ENCODE measurements at places on chromosomes 16 and 17.

DNA sequence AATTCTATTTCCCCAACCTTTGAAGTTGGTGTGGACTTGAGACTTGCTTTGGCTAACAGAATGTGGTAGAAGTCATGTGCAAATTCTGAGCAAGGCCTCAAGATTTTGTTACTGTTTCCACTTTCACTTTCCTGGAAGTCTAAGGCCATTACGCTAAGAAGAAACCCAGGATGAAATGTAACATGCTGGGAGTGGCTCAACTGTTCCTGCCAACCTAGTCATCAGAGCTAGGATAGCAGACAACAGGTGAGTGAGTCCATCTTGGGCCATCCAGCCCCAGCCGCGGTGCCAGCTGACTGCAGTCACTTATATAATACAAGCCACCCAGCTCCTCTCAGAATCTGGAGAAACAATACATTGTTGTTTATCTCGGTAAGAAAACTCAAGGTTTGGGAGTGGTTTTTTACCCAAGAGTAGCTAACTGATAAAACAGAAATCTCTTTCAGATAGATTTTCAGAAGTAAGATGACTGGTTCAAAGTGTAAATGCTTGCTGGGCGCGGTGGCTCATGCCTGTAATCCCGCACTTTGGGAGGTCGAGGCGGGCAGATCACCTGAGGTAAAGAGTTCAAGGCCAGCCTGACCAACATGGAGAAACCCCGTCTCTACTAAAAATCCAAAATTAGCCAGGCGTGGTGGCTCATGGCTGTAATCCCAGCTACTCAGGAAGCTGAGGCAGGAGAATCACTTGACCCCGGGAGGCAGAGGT is 10.7 kb upstream of the STX4 start:
- no peak for DNase-seq

DNA sequence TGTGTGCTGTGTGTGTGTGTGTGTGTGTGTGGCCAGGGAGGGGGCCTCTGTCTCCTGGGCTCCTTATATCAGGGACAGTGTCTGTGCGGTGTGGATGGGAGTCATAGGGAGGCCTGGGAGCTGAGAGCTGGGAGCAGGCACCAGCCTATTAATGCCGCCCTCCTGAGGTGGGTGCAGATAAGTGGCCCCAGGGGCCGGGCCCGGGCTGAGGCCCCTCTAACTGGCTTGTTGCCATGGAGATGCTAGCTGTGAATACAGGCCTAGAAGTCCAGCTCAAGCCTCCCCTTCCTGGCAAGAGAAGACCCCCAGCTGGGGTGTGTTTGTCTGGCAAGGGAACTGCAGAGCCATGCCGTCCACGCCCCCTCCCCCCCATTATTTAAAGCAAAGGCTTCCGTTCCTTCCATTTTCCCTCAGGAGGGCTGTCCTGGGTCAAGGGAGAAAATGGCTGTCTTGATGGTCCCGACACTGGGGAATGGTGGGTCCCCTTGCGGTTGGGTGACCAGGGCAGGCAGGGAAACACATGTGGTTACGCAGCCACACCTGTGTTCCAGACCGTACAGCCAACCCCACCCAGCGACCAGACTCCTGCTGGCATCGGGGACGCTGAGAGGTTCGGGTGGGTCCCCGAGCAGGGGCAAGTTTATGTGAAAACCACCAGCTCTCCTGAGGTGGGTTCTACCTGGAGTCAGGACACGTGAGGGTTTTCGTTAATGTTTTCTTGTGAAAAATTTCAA is 141.1 kb downstream of the MRM1 start:
- no peak for DNase-seq

GRCh38 chr17:58702708-58703107 is 10.3 kb downstream of the RAD51C start:
- DNase-seq = no peak

DNA sequence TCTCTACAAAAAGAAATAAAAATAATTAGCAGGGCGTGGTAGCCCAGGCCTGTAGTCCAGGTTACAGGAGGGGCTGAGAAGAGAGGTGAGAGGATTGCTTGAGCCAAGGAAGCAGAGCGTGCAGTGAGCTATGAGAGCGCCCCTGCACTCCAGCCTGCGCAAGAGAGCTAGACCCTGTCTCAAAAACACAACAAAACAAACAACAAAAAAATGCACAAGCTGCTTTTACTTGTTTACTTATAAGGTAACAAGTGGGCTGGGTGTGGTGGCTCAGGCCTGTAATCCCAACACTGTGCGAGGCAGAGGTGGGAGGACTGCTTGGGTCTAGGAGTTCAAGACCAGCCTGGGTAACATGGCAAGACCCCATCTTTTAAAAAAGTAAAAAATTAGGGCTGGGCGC is 1.7 kb downstream of the CYTH1 start:
- DNase-seq = no peak

DNA sequence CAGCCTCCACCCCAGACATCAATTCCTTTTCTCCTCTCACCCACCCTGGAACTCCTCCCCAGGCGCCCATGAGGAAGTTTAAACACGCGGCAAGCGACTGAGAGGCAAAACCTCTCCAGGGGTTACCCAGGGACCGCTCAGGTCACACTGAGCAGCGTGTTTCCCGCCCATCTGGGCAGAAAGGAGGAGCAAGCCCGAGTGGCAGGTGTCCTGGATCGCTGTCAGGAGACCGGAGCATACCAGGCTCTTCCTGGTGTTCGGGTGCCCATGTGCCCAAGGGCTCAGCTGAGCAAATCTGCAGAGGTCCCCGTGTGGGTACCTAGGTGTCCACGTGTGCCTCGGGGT is 491 bp downstream of the SLC25A19 start:
- DNase-seq = peak; percentile 85

DNA sequence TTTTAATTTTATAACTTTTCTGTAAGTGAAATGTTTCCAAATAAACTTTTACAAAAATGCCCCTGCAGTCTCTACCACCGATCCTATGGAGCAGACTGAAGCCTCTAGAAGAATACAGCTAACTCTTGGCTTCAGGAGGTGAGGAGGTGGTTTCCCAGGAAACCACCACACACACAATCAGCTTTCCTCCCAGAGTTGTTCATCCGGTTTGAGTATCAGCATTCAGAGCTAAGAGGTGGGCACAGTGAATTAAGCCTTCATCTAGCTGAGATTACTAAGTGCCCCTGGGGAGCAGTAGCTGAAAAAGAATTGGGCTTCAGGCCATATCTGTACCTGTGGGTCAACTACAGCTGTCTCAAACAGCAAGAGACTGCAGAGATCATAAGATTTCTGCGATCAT is 139.7 kb downstream of the AATF start:
- DNase-seq = peak; percentile 28

DNA sequence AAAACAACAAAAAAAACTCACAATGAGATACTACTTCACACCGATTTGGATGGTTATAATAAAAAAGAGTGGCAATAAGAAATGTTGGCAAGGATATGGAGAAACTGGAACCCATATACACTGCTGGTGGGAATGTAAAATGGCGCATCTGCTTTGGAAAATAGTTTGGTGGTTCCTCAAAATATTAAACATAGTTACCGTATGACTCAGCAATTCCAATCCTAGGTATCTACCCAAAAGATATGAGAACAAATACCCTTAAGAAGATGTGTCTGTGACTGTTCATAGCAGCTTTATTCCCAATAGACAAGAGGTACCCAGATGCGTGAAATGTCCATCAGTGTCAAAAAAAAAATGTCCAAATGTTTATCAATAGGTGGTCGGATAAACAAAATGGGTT is 7.2 kb downstream of the CPPED1 start:
- no peak for DNase-seq

DNA sequence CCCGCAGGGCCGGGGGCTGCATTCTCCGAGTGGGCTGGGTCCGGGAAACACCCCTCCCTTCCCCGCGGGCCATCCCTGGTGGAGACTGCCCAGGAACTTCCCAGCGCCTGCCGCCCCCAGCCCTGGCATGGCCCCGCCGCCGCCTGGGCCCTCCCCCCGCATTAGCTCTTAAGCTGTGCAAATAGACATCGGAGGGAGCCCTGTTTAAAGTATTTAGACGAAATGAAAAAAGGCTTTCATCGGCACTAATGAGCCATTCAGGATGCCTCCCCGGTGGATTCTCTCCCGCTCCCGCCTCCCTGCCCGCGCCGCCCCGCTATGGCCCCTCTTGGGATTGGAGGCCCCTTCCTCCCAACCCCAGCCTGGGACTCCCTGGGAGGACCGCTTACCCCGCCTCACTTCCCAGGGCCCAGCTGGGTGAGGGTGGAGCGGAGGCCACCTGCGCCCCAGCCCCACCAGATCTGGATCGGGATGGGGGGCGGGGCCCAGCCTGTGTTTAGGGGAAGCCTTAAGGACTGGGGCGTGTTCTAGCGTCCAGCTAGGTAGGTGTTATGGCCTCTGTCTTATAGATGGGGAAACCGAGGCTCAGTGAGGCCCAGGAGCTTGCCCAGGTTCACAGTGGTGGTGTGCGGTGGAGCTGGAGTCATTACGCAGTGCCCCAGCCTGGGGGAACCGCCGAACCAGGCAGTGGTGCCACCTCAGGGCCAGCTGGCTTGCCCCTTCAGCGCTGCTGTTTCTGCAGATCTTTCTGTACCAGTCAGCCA is 19.7 kb downstream of the SEZ6 start:
- peak; percentile 84 for DNase-seq

- DNase-seq = no peak
These were observed 11.0 kb upstream of the DPEP1 start for GRCh38 chr16:89602273-89602951.

DNA sequence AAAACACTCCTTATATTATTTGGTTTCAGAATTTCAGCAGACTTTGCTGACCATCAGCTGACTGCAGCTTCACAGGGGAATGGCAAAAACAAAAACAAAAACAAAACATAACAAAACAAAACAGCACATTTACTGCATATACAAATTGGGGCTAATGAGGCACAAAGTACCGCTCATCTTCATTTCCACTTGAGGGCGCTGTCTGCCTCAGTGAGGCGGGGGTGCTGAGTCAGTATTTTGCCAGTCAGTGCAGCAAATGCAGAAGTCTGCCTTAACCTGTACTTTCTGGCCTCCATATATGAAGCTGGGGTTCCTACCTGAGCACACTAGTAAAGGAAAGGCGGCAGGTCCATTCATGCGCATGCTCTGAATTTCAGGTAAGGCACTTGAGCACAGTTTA is 13.5 kb upstream of the DYNLRB2 start:
- DNase-seq = no peak

- no peak for DNase-seq
These were observed 25.3 kb downstream of the RPH3AL start for GRCh38 chr17:327296-327695.

GRCh38 chr16:2741168-2741567 is 11.3 kb upstream of the SRRM2 start:
- DNase-seq = no peak

- DNase-seq = no peak
These were observed 492.5 kb upstream of the SOX9 start for GRCh38 chr17:71628306-71628705.

GRCh38 chr17:45143767-45144198 is 4.5 kb upstream of the HEXIM1 start:
- no peak for DNase-seq

DNA sequence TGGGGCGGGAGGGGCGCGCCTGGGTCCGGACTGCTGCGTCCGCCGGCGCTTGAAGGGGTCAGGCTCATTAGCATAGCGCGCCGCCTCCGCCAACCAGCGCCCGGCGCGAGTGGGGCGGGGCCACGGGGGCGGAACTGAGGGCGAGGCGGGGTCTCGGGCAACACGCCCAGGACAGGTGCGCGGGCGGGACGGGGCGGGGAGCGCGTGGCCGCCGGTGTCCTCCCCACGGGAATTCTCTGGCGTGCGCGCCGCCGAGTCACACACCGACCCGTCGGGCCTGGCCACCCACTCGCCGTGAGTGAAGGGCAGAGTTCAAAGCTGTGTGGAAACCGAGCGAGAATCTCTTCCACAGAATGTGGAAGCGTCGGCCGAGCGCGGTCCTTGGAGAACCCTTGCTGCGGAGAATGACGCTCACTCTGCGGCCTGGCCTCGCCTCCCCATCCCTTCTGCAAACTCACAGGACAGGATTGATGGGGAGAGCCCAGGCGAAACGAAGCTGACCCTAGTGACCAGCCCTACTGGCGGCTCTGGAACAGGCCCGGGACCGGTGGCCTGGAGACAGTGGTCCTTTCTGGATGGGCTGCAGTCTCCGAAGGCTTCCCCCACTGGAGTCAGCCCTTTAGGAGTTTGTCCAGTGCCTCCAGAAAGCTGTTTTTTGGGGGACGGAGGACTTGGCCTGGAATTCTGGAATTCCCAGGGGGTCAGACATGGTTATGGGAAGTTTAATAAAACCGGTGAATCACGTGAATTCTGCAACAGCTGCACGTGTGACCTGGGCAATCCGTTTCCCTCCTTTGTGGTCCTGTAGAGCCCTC is at the start of gene SNAI3:
SNAI3 (minus strand) TSS at position 69 of the 815 bp plus-strand sequence. CDS start 101 bp downstream, outside the sequence.
- DNase-seq = no peak

GRCh38 chr17:37048811-37049210 is 100.1 kb downstream of the AATF start:
- no peak for DNase-seq

DNA sequence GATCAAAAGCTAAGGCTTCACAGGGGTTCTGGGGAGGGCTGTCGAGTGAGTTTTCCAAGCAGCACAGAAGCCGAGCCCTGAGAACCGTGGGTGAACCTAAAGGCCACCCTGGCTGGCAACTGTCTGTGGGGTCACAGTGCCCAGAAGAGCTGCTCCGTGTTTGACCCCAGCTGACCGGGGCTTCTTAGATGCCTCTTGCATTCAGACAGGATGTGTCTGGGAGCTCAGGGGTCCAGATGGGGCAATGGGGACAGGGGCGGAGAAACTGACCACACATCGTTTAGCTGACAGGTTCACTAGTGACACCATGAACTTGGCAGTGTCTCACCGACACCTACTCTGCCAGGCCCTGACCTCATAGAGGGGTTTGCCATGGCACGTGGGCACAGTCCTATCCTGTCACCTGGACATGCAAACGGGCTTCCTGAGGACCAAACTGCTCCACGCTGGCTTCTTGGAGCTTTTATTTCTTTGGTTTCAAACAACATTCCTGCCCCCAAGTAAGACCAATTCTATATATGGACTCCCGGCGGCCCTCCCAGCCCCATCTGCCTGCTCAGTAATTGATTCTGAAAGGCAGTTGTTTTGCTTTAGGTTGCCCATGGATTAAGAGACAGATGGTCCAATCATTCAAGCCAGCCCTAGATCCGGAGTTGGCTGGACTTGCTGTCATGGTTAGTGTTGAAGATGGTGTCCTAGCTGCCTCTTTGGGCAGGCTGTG is 22.2 kb downstream of the WSCD1 start:
- no peak for DNase-seq

DNA sequence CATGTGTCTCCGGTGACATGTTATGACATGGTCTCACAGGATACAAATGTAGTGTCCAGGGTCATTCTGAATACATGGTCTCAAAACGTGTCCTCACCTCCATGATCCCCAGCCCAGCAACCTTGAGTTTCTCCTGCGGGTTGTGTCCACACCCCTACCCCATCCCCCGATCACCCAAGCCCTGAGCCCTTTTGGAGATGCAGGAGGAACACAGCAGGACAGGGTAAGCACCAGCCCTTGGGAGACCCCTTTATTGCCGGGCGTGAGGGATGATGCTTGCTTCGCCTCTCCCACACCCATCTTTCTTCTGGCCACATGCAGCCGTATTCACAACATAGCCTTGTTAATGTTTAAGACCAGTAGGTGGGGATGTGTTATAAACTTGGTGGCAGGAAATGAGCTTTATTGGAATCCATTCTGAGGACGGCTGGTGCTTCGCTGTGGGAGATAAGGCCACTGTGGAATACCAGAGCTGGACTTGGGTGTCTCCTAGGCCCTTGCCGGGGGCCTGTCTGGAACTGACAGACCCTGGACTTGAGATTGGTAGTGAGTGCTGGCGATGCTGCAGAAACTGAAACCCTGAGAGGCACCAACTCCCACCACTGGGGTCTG is 5.5 kb downstream of the TMEM132E start:
- peak; percentile 68 for DNase-seq

GRCh38 chr16:80627108-80627507 is 86.3 kb downstream of the DYNLRB2 start:
- DNase-seq = no peak

Data from NCI-H526 (cell line).